ENCODE measurements at places on chromosomes 2 and 18. TPM values are rescaled to one million over a fixed set of nuclear protein-coding genes. Genes with fewer than 3 reads are reported as not detected.

- no peaks in the 10 kb centered on the region for H3K27me3 ChIP-seq
- no peak overlapping the region for H3K27ac ChIP-seq
- no peak overlapping the region for H3K4me3 ChIP-seq
- H3K4me1 ChIP-seq, result no peaks in the 10 kb centered on the region
Measured at GRCh38 chr2:110877031-110877827, 144.9 kb downstream of the ACOXL start.

DNA sequence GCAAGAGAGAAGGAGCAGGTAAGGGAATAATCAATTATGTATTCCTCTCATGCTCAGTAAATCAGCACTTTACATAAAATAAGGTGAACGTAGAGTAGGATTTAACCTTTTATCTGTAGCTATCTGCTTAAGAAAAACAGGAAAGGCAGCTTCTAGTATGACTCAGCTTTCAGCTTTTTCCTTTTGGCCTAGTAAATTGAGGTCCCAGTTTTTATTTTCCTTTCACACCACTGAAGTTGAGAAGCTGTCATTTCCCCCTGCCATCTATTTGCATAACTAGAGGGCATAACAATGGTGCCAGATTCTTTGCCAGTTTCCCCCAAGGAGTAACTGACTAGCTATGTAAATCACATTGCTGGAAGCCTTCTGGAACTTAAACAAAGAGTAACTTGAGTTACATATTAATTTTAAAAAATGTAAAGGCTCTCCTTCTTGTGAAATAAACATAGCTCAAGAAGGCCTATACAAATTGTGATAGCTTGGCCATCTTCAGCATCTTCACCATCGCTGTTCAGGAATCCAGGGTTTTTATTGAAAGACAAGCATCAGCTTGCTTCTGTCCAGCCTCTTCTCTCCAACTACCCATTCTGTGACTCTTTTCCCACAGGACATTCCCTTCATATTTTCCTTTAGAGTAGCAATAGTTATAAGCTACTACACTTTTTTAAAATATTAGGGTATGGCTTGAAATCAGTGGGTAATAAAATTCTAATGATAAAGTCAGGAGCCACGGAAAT is 97.0 kb downstream of the KYNU start:
- no peaks in the 10 kb centered on the region for H3K4me1 ChIP-seq
- H3K4me3 ChIP-seq, result no peak overlapping the region
- DNase-seq, result no peak
- H3K27ac ChIP-seq, result no peak overlapping the region

DNA sequence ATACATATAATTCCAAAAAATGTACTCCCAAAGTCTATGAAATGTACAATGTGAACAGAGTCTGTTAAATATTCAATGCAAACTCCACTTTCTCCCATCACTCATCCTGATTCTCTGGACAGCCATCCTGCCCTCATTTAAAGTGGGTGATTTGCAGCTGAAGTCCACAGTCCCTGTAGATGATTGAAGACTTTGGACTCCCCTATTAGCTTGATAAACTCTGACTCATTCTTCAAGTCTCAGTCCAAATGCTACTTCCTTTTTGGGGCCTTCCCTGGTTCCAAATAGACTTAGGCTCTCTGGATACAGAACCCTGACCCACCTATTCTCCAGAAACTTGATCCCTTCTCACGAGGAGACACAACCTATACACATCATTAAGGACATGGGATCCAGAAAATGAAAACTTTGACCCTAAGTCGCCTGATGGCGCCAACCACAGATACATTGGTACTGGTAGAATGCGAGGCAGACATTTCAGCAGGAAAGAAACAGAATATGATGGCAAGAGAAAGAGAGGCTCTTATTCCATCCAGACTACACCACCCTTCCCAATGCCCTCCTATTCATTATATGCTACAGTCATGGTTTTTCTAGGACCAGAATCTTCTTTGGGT is 122.7 kb downstream of the VIT start:
- no peaks in the 10 kb centered on the region for H3K4me1 ChIP-seq
- no peak overlapping the region for H3K4me3 ChIP-seq
- no peak for DNase-seq
- no peaks in the 10 kb centered on the region for H3K27me3 ChIP-seq
- H3K36me3 ChIP-seq, result no peaks in the 10 kb centered on the region
- H3K27ac ChIP-seq, result no peak overlapping the region

NDC80 gene
- total RNA-seq, result not detected

SNED1 gene
- 84.3 TPM for total RNA-seq

VAMP5 gene
- 114 TPM for total RNA-seq

DNA sequence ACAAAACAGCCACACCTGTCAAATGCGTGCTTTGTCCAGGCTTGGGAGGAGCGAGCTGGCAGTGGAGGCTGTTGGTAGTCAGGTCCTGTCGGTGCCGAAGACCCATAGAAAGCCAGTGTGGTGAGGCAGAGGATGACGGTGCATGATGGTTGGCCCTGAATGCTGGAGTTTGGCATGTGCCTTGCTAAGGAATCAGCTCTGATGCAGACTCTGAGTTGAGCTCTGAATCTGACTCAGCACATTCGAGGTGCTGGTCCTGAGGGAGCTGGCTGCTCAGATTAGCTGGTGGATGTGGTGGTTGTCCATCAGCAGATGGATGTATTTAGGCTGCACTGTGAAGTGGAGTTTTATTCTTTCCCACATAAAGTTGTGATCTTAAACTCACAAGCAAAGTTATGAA is 111.3 kb downstream of the ARHGEF4 start:
- H3K27me3 ChIP-seq, result no peaks in the 10 kb centered on the region
- H3K36me3 ChIP-seq, result no peaks in the 10 kb centered on the region
- no peak for DNase-seq

DNA sequence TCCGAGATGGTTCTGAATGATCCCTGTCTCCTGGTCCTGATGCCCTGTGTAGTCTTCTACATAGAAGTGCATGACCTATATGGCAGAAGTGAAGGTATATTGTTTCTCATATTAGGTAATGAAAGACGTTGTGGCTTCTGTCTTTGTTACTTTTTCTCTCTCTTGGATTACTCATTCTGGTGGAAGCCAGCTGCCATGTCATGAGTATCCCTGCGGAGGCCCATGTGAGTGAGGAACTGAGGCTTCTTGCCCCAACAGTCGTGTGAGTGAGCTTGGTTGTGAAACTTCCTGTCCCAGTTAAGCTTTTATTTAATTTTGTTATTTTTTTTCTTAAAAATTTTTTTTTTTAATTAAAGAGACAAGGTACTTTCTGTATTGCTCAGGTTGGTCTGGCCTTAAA is 134.7 kb downstream of the UBR3 start:
- no peak overlapping the region for H3K4me3 ChIP-seq
- H3K36me3 ChIP-seq, result peaks cover 59% of the 10 kb centered on the region
- no peak for DNase-seq
- H3K4me1 ChIP-seq, result no peaks in the 10 kb centered on the region
- H3K27ac ChIP-seq, result no peak overlapping the region

DNA sequence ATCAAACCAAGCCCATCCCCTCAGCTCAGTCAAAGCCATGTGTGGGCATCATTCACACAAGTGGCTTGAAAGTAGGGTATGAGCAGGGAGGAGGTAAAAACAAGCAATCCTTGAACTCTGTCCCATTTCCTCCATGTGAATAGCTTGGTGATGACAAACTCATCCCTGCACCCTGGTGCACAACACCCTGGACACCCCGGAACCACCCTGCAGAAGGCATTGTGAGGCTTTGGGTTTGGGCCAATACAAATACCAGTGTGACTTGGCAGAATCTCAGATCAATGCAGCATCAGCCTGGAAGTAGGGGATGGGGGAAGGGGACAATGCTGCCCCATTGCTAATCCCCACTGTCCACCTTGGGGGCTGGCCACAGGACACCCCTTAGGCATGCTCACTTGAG is 28.6 kb downstream of the TGFA start:
- DNase-seq, result no peak
- peaks cover 4% of the 10 kb centered on the region for H3K4me1 ChIP-seq
- no peaks in the 10 kb centered on the region for H3K27me3 ChIP-seq
- no peak overlapping the region for H3K4me3 ChIP-seq

GRCh38 chr18:31373641-31374040 is 2.9 kb upstream of the DSG4 start:
- H3K4me1 ChIP-seq, result no peaks in the 10 kb centered on the region
- DNase-seq, result no peak
- no peak overlapping the region for H3K4me3 ChIP-seq
- H3K27me3 ChIP-seq, result no peaks in the 10 kb centered on the region

DNA sequence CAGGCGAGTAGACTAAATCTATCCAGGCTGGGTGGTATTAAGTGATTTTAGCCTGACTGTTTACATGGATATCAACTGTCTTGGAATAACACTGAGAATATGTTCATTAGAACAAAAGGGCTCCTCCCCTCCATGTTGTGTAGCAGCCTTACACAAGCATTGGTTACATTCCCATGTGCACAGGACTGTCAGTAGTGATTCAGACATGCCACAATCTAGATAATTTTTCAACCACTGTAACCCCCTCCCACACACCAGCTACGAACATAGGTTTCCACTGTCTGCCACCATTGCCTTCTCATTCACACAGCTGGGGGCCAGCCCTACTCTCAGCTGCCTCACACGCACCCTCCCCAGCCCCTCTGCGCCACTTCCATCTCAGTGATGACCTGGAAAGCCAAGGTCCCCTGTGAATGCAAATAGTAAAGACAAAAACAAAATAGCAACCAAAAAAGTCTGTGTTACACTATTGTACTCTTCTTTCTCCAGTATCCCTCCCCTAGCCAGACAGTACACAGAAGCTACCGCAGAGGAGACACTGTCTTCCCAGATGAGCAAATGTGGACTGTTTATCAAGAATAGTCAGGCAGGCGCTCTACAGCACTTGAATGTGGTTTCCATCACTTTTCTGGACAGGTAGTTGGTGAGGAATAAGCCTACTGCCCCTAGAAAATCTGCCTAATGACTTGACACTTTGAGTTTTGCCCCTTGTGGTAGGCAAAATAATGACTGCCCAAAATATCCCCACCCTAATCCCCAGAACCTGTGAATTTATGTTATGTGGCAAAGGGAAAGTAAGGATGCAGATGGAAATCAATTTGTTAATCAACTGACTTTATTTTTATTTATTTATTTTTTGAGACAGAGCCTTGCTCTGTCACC is 27.9 kb upstream of the TYMS start:
- no peaks in the 10 kb centered on the region for H3K36me3 ChIP-seq
- H3K4me1 ChIP-seq, result no peaks in the 10 kb centered on the region
- DNase-seq, result no peak

TMEM247 gene
- total RNA-seq, result not detected

GRCh38 chr2:74373221-74373676 is 6.9 kb downstream of the DCTN1 start:
- DNase-seq, result peak; percentile 25
- peaks cover 13% of the 10 kb centered on the region for H3K4me1 ChIP-seq
- no peaks in the 10 kb centered on the region for H3K27me3 ChIP-seq
- H3K36me3 ChIP-seq, result peaks cover 51% of the 10 kb centered on the region

IL1F10 gene
- not detected for total RNA-seq

AQP12A gene
- not detected for total RNA-seq
